Stimulated activated naive CD4-positive, alpha-beta T cell treated with Interleukin-2 at 50 U/mL for 16 hours (primary cell): ENCODE measurements at places on chromosomes 1 and 21.

DNA sequence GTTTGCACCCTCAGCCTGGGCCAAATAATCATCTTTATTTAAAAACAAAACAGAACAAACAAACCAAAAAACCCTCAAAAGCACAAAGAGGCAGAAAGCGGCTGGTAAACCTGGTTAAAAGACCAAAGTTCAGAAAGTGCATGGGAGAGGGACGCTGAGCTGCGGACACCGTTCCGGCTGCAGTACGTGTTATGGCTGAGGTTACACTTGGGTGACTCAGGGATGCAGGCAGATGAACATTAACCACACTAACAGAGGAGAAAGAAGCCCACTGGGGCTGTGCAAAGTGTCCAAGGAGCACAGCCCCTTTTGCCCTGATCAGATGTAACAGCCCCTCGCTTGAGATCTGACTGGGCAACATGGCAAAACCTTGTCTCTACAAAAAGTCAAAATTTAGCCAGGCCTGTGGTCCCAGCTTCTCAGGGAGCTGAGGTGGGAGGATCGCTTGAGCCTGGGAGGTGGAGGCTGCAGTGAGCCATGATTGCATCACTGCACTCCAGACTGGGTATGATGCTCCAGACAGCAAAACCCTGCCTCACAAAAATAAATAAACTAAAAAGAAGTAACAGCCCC lies 28.3 kb downstream of the GPR157 start:
- DNase-seq, result no peak

- DNase-seq, result peak; percentile 88
Observed at GRCh38 chr1:222713091-222713961, 962 bp downstream of the BROX start.

DNA sequence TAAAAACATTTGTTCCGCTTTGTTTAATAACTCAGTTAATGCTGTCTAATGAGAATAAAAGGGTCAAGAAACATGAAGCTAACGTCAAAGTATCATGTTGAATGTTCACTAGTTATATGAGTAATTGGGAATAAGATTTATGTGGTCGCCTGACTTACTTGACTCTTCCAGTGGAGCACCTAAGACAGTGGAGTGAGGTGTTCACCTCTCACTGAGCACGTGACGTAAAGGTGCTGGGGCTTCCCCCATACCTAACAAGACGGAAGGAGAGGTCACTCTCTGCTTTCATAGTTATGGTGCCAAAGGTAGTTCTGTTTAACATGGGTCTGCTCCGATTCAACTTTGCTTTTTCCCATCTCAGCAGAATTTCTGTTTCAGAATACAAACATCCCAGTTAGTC lies 686 bp downstream of the KMO start:
- DNase-seq, result no peak

- no peak for DNase-seq
Observed at GRCh38 chr1:57976216-57976615, 552.4 kb upstream of the DAB1 start.

- DNase-seq, result no peak
Observed at GRCh38 chr1:88311907-88312306, 372.2 kb upstream of the PKN2 start.
